ENCODE measurements at places on chromosomes 16 and 17.
A peak's percentile ranks its signal among the peaks of the same experiment; 100 is the strongest.

DNA sequence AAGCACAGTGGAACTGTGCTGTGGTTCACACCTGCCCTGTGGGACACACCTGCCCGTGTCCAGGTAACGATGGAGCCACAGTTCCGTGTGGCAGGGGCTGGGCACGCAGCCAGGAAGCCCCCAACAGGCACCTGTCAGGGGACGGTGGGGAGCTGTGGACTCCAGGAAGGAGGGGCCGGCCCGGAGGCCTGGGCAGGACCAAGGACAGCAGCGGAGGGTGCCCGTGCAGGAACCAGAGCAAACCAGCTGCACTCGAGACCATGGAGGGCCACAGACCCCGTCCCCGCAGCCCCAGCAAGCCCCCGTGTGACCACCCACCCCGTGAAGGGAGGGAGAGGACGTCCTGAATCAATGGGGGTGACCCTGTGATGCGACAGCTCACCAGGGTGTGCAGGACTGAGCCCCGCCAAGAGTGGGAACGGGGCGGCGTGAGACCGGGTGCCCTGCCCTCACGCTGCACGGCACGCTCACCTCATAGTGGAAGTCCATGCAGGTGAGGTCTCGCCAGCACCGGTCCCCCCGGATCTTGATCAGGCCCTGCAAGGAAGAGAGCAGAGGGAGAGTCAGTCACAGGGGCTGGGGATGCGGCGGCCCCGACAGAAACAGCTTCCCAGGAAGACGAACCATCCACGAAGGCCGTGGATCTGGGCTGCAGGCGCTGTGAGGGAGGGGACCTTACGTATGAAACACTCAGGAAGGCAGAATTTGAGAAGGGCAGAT is 78.1 kb downstream of the LMF1 start:
- DNase-seq, result no peak

GRCh38 chr17:82898976-82899514 is 59.2 kb upstream of the ZNF750 start:
- DNase-seq, result no peak

- DNase-seq, result peak; percentile 37
These were observed 38.6 kb upstream of the TOB1 start for GRCh38 chr17:50904518-50905459.

GRCh38 chr17:78379131-78379491 is 662 bp downstream of the PGS1 start:
- no peak for DNase-seq

- DNase-seq, result no peak
These were observed 58.8 kb downstream of the CLEC19A start for GRCh38 chr16:19344224-19344801.

GRCh38 chr16:74500907-74501306 is 79.6 kb upstream of the CLEC18B start:
- DNase-seq, result no peak

GRCh38 chr17:61970030-61970429 is 42.2 kb upstream of the INTS2 start:
- no peak for DNase-seq

- DNase-seq, result no peak
These were observed 43.8 kb downstream of the ELAC2 start for GRCh38 chr17:12974005-12974531.

GRCh38 chr16:55116165-55116920 is 185.7 kb downstream of the IRX5 start:
- no peak for DNase-seq

- no peak for DNase-seq
These were observed 9.8 kb upstream of the ADAT1 start for GRCh38 chr16:75632857-75633256.

DNA sequence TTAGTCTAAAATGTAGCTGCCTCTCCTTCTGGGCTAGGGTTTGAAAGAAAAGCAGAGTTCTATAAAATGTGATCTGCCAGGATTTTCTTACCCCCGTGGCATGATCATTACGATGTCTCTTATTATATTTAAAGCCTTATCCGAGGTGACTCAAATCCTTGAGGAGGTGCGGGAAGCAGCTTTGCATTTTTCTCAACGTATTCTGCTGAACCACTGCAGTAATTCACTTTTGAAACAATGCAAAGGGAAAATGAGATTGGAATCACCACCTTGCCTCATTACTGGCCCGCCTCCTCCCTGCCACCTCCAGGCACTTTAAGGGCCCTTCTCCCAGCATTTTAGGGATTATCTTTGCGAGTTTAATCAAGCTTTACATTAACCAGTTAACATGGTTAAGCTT is 9.7 kb upstream of the NOG start:
- DNase-seq, result no peak

- DNase-seq, result no peak
These were observed 632.6 kb downstream of the MAF start for GRCh38 chr16:78967948-78968347.

DNA sequence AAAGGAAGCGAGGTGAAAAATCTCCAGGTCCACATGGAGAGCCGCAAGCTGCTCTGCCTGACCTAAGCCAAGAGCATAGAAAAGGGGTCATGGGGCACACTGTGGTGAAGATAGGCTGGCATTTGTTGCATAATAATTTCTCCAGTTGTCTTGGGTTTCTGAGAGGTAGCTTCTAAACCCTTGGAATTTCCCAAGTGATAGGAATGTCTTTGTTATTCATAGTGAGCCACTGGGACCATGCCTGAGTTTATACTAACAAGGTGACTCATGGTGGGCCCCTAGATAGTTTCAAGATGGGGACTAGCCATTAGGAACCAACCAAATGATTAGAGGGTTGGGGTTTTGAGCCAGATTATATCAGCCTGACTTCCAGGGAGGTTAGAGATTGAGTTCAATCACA is 25.6 kb downstream of the SOST start:
- DNase-seq, result no peak

DNA sequence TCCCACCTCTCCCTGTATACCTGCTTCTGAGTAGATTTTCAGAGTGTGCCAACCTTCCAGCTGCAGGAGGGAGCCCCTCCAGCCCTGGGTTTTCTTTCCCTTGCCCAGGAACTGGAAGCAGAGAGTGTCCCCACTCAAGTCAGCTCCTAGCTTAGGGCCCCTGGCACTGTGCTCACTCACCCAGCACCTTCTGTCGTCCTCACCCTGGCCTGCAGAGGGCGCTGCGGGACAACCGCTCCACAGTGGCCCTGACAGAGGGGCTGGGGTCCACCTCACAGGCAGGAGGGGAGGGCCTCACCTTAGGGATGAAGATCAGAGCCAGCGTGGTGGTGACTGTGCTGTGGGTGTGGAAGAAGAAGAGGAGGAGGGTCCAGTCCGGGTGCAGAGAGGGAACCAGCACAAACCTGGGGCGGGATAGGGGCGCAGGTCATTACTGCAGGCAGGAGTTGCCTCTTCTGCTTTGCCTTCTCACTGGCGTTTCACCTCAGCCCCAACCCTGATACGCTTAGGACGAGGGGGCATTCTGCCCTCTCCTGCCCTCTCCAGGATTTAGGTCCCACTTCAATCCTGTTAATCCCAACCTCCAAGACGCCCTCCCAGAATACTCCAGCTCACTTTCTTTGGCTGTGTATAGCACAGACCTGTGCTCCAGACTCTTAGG is 10.0 kb downstream of the GPR179 start:
- DNase-seq, result no peak

DNA sequence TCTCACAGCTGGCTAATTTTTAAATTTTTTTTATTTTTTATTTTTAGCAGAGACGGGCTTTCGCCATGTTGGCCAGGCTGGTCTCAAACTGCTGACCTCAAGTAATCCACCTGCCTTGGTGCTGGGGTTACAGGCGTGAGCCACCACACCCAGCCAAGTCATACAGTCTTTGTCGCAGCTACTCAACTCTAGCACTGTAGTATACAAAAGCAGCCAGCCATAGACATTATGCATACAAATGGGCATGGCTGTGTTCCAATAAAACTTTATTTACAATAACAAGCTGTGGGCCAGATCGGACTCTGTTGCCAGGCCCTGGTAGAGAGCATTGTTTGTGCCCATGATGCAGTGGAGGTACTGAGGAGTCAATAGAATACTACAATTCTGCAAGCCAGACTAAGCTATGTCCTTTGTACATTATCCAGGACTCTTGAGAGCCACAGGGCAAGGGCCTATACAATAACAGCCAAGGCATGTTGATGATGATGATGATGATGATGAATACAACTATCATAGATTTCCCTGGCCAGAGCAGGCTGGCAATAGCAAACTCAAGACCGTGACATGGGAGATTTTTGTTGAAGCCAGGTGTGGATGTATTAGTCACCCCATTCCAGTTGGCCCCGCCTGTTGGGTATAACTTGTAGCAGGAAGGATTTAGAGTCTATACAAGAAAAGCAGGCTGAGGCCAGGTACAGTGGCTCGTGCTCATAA is 101.8 kb downstream of the MYH11 start:
- DNase-seq, result no peak

DNA sequence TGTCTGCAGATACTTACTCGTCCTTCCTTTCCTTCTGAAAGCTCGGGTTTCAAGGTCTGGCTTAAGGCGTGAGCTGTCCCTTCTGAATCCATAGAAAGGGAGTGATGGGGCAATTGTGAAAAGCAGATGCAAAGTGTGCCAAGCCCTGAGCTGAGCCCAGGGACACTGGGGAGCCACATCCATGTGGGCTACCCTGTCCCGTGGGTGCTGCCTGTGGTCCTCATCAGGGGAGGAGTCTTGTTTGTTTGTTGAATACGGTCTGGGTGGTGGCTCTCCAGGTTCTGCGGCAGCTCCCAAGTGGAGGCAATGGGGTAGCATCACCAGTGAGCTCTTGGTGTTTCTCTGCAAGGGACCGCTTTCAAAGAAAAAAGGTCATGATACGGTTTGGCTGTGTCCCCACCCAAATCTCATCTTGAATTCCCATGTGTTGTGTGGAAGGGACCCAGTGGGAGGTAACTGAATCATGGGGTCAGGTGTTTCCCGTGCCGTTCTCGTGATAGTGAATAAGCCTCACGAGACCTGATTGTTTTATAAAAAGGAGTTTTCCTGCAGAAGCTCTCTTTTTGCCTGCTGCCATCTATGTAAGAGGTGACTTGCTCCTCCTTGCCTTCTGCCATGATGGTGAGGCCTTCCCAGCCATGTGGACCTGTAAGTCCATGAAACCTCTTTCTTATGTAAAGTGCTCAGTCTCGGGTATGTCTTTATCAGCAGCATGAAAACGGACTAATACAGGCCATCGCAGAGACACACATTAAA is 1.0 kb upstream of the ALG1 start:
- no peak for DNase-seq

DNA sequence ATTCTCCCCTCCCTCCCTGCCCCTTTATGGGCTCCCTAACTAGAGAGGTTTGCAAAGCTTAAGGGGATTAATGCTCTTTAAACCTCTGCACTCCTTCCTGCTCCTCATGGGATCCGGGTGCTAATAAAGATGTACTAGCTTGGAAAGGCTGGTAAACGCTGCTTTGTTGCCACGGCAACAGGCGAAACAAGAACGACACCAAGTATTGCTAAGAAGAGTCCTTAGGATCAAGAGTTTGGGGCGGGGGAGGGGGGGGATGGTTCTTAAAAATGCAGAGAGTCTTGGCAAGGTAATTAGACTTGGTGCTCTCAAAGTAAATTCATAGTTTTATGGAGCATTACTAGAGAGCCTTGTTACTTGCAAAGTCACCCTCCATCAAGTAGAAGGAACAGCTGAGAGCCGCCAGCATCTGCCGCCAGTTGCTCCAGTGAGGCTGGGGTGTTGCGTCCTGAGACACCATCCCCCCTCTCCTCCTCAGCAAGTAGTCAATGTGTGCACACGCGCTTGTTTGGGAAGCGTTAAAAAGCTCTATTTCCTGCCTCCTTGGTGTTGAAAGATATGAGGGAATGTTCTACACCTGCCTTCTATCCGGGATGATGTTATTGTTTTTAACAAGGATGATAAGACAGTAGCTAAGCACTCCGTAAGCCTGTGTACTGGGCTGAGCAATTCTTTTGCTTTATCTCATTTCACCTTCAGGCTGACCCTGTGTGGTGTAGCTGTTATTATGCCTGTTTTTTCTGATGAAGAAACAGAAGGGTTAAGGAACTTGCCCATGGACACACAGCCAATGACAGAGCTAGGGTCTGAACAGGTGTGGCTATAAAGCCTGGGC is 190.9 kb downstream of the CCDC182 start:
- no peak for DNase-seq

DNA sequence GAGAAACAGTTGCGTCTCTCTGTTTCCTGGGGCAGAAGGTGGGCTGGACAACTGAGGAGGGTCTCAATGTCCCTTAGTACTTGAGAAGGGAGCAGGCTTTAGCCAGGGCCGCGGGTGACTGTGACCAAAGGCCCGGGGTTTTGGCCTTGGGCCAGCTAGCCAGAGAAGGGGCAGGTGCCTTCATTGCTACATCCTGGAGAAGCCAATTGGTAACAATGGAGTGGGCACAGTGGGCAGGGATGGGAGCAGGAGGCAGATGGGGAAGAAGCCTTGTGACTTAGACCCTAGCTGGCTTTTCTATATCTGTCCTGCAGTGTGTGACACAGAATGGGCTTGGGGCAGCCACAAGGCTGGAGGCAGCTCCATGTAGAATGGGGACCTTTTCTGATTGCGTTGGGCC is 46.0 kb downstream of the CLEC16A start:
- DNase-seq, result no peak

DNA sequence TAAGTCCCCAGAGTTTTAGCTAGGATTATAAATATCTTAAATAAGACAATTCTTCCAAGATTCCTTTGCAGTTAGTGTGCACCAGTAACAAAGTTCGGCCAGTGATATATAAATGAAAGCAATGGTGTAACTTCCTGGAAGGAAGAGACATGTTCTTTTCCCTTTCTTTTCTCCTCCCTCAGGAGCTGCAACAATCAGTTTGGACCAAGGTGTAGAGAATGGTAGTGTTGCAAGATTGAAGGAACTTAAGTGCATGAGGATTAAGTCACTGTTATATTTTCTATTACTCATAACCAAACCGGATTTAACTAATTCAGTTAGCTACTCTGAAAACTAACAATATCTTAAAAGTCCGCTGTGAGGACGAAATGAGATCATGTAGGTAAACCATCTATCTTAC is 68.9 kb upstream of the KCNJ16 start:
- DNase-seq, result no peak

DNA sequence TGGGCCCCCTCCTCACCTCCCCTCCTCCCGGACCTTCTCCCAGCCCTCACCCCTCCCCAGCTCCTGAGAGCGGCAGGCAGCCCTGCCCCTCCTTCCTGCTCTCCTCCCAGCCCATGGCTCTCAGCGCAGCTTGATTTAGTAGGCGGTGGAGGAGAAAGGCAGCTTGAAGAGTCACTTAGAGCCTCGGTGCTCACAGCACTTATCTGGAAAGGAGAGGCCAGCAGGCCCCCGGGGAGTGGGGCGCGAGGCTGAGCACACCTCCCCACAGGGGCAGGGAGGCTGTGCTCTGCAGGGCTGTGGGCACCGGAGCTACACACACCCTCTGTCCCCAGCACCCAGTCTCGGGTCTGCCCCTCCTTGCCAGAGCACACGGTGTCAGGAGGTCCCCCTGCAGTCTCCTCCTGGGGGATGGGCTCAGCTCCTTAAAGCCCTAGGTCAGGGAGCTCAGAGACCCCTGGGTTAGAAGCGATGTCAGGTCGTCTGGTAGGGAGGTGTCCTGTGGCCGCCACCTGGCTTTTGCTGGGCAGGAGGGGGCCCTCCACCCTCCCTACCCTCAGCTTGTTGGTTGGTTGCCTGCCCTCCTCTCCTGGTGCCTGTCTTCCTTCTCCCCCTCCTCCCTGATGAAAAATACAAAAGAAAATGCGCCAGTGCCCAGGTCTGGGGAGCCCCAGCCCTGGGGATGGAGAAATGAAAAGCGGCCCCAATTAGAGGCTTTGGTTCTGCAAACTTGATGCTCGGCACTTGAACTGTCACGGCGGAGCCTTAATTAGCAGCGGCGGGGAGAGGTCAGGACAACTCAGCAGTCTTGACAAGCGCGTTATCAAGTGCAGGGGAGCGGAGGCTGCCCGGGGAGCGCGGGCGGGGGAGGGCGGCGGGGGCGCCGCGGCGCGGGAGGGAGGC is 151.1 kb upstream of the GSE1 start:
- DNase-seq, result no peak
